ENCODE measurements at places on chromosomes 3 and 15.

GRCh38 chr15:62495670-62496614 lies 330.9 kb upstream of the C2CD4B start:
- no peak for DNase-seq

- no peak for DNase-seq
These were observed 5.3 kb downstream of the GABRA5 start for GRCh38 chr15:26872206-26872605.

- no peak for DNase-seq
These were observed 152.0 kb downstream of the LMLN start for GRCh38 chr3:198112031-198112430.

- DNase-seq = no peak
These were observed 128.8 kb downstream of the PLCL2 start for GRCh38 chr3:17013571-17013970.

DNA sequence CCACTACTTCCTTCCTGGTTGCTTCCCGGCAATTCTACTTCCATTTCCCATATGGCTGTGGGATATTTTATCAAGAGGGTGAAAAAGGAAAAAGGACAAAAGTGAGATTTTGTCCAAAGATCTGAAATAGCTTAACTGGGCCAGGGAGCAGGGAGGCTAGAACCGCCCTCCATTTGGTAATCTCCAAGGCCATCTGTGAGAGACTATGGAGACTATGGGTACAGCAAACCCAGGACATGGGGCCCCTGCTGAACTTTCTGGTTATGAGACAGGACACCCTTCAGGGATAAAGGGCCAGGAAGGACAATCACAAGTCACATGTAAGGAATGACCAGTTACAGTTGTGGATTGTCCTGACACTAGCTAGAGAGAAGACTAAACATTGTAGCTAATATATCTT lies 24.3 kb downstream of the ZSCAN2 start:
- no peak for DNase-seq

DNA sequence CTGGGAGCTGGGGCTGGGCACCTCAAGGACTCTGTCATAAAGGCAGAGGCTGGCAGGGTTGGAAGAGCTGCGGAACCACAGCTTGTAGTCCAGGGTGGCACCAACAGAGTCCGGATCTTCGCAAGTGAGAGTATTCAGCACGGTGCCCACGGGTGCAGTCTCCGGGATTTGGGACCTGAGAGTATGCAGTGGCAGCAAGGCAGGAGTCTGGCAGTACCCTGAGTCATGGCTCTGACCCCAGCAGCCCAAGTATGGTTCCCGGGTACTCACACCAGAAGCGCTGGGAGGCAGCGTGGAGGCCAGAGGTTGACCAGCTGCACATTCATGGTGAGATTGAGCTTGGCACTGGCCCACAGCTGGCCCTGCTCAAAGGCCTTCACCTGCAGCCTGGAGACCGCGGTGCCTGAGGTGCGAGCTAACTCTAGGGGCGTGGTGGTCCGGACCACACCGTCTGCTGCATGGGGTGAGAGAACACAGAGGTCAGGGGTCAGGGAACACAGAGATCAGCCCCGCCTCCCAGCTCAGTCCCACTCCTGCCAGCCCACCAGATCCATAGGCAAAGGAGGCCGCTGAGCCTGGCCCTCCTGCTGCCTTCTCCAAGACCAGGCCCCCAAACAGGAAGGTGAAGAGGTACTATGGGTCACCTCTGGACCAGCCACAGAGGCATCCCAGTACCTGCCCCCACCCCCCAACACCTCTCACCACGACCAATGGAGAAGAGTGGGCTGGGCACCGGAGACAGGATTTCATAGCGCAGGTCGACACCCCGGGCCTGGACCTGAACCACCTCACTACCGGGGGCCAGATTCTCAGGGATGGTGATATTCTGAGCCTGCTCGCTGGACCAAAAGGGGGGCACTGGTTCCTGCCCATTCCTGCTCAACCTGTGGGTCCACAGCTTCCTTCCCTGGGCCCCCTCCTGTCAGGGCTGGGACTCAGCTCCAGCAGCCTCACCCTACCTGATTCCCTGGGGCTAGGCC lies 4.5 kb downstream of the CDHR4 start:
- DNase-seq = no peak

DNA sequence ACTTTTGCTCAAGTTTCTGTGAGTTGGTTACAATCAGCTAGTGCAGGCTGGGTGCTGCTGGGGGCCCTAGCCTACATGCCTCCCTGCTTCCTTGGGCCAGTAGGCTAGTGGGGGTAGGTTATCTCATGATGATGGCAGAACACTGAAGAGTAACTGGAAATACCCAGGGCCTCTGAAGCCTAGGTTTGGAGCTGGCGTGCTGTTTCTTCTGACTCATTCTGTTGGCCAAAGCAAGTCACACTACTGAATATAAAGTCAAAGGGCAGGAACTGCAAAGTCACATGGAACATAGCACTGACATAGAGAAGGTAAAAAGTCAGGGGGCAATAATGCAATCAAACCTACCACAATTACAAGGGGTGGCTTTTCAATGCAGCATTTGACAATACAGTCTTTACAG lies 34.5 kb downstream of the RASGRP1 start:
- no peak for DNase-seq

Measured in Jurkat, Clone E6-1 (cell line).